ENCODE measurements at places on chromosomes 13 and 19.

GRCh38 chr19:13275016-13275722 is 125.0 kb downstream of the IER2 start:
- no peak for DNase-seq

DNA sequence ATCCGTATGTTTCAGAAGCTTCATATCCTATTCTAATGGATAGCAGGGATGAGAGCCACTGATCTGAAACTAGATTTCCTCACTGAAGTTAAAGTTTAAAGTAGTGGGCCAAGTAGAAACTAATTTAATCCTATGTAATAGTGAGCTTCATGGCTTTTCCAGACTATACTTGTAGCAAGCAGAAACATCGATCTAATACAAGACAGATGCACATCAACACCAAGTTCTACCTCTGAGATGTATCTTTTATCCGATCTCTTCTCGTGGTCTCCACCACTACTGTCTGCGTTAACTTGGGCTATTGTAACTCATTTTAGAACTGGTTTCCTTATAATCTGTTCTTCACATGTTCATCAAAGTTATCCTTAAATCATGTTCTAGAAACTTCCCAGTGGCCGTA is 3.1 kb downstream of the ERCC5 start:
- no peak for DNase-seq

DNA sequence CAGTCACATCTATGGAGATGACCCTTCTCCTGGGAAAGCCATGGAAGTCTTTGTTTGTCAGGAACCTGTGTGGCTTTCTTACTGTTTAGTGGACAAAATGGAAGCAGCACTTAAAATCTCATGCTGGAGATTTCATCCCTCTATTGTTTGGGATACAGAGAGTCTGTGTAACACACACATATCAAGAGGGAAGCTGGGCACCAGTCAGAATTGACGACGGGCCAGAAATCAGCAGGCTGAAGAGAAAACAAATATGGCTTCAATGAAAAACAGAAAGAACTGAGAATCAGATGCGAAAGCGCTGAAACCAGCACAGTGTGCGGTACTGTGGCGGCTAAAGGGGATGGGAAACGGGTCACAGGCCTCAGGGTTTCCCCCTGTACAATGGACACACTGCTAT is 72.2 kb upstream of the WASF3 start:
- DNase-seq = no peak

- no peak for DNase-seq
Observed at GRCh38 chr13:33512880-33513554, 227.5 kb upstream of the STARD13 start.

DNA sequence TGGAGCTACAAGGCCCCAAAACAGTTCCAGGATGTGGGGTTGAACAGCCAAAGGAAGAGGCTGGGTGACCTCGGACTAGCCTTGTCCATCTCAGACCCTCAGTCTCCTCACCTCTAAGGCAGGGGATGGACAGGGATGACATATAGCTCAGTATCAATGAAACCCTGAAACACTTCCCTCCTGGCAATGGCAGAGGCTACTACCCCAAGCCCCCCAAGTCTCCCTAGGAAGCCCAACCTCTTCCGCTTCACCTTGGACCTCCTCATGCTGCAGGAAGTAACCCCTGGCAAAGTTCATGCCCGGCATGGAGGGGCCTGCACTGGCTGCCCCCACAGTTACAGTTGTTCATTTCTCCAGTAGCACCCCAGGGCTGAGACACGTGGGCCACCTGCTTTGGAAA is 10.6 kb downstream of the CCDC97 start:
- DNase-seq = no peak

GRCh38 chr13:98490195-98490836 is 86.6 kb downstream of the STK24 start:
- DNase-seq = no peak

DNA sequence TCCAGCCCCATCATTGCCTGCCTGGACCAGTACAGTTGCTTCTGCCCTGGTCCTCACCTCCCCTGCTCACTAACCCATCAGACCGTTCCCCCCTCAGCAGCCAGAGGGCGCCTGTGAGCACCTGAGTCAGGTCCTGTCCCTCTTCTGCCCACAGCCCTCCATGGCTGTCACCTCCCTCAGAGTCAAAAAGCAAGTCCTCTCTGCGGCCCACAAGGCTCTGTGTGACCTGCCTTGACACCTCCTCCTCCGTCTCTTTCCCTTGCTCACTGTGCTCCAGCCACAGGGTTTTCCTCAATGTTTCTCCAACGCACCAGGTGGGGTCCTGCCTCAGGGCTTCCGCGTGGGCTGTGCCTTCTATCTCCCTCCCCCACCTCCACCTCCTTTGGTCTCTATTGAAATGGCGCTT is 29.4 kb upstream of the PTPRS start:
- DNase-seq = no peak

DNA sequence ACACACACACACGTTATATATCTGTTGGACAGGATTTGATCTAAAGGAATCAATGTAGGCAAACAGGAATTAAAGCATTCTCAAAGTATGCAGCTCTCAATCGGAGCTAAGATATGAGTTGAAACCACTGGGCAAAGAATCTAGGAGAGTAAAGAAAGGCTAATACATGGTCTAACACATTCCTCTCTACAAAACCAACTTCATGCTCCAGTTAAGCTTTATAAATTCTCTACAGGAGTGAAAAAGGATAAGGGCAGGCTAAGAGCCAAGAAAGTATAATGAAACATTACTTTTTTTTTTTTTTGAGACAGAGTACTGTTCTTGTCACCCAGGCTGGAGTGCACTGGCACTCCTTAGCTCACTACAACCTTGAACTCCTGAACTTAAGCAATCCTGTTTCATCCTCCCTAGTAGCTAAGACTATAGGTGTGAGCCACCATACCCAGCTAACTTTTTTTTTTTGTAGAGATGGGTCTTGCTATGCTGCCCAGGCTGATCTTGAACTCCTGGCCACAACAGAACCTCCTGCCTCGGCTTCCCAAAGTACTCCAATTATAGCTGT is 10.6 kb downstream of the FBXL3 start:
- DNase-seq = no peak

DNA sequence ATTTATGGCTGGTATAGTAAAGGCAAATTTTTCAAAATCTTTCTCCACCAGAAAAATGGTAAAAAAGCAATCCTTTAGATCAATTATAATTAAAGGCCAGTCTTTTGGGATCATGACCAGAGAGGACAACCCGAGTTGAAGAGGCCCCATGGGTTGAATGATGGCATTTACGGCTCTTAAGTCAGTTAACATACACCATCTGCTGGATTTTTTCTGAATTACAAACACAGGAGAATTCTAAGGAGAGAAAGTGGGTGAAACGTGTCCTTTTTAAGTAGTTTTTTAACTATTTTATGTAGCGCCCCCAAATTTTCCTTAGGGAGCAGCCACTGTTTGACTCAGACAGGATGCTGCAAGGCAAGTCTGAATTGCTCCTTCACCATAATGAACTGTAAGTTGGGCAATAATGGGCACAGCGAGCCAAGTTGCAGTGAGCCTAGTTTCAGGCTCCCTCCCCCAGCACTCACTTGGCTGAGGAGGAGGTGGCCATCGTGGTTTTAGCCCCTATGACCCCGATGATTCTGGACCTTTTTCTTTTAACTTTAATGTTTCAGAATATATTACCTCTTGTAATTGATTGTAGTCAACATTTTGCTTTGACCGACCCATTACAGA is 13.6 kb upstream of the ZNF611 start:
- no peak for DNase-seq

GRCh38 chr19:40662925-40663694 is 27.3 kb downstream of the NUMBL start:
- DNase-seq = no peak

DNA sequence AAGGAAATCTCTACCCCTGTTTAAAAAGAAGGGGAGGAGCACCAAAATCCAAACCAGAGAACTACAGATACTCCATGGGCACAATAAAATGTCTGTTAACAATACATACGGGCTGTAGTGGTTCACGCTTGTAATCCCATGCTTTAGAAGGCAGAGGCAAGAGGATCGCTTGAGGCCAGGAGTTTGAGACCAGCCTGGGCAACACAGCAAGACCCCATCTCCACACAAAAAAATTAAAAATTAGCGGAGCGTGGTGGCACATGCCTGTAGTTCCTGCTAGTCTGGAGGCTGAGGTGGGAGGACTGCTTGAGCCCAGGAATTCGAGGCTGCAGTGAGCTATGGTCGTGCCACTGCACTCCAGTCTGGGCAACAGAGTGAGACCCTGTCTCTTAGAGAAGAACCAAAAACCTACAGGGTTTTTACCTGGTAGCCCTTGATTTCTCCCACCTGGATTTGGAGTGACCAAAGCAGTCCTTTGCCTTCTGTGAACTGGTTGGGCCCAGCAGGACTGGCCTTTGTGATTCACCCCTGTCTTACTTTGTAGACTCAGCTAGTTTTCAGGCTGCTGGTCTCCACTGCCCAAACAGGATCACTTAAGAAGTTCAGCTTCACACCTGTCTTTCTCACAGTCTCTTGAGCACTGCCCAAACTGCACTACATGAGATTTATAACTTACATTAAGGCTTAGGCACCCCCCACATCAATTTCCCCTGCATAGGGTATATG is 38.7 kb upstream of the FLT1 start:
- DNase-seq = no peak

GRCh38 chr19:28051047-28051446 is 1161.9 kb downstream of the UQCRFS1 start:
- no peak for DNase-seq

DNA sequence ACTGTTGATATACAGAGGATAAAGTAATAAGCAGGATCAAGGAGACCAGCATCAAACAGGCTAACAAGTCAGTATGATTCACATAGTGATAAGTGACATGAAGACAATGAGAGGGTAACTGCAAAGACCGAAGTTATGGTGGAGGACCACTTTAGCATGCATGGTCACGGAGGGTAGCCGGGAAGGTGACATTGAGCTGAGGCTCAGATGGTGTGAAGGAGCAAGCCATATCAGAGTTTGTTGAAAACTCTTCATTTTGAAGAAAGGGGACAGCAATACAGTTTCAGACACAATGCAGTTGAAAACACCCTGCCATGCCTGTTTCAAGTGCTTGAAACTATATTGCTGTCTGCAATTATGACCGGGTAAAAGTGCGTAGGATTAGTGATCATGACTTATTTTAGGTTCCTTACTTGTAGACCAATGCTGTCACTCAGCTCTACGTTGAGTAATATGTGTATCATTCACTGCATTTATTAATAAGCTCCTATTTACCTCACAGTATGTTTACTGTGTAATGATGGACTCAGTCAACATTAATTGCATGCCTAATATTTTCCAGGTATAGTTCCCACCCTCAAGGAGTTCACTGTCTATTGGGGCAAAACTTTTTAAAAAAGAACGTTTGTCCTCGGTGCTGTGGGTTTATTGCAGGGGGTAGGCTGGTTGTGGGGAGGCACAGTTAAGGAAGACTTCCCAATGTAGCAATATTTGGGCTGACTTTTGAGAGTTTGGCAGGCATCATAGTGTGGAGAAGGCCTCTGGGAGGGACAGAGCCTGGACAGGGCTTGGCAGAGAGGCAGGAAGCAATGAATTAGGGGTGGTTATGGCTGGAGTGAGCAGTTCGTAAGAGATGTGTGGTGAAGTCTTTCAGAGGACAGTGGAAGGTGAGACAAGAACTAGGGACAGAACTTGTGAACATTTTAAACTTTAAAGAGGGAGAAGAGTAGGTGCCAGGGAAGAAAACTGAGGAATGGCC is 3.2 kb downstream of the UBAC2 start:
- no peak for DNase-seq

DNA sequence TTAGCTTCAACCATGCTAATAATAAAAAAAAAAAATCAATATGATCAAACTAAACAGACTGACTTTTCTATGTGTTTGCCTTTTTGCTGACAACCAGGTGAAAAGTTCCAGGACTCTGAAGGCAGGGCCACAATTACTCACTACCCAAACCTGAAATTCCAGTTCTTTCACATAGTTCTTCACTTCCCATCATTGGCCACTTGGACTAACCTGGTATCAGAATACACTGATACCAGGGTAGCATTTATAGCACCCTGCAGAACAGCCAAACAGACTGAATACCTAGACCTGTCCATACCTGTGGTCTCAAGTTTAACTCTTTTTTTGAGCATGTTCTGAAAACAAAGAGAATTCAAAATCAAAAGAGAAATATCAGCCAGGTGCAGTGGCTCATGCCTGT is 25.1 kb downstream of the ELF1 start:
- peak; percentile 99 for DNase-seq

DNA sequence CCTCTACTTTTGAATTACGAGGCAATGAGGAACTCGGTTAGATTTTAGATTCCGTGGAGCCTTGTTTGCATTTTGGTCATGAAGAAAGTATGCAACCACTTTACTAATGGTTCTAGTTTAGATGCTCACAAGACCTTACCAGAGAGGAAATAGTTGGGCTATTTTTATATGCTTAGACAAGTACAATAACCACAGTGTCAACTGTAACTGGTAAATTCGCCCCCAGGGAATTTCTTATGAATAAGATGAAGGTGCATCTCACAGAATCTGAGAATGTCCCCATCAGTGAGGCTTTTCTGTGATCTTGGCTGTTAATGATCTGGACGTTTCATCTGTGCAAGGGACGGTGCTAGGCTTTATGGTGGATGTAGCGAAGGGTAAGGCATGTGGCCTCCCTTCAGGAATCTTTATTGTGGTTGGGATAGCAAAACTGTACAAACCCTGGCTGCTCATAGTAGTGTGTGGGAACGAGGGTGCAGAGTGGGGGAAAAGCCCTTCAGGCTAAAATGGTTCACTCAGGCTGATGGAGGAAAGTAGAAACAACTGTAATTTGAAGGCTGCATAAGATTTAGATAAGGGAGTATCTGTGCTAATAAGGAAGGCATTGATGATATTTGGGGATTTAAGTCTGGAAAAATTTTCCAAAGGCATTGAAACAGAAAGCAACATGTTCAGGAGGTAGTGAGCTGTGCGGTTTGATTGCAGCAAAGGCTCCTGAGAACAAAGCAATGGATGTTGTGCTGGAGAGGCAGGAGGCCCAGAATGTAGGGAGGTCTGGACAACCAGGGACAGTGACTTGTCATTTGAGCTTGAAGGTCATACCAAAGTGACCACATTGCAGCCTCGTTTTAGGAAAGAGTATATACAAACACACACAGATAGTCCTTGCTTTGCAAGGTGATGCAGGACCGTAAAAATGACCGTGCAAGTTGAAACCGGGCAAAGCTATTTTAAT is 28.4 kb downstream of the UBAC2 start:
- peak; percentile 89 for DNase-seq

DNA sequence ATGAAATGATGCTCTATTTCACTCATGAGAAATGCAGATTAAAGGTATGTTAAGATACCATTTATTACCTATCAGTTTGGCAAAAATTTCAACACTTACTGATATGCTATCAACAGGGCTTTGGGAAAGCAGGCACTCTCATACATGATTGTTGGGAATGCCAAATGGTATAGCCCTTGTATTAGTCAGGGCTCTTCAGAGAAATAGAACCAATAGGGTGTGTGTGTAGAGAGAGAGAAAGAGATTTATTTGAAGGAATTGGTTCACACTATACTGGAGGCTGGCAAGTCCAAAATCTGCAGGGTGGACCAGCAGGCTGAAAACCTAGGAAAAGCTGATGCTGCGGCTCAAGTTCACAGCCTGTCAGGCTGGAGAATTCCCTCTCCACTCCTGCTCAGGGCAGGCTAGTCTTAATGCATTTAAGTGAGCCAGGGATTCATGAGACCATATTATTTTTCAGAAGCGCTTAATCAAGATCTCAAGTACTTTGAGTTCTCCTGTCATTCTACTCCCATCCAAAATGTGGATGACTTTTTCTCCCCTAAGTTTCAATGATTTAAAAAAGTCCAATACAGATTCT is 72.4 kb downstream of the NHLRC3 start:
- DNase-seq = peak; percentile 25

- no peak for DNase-seq
Observed at GRCh38 chr19:10095622-10095947, 6.9 kb downstream of the ANGPTL6 start.

- no peak for DNase-seq
Observed at GRCh38 chr19:39352381-39353255, 10.4 kb downstream of the SAMD4B start.

- no peak for DNase-seq
Observed at GRCh38 chr13:64413529-64413928, 2816.6 kb downstream of the PCDH9 start.

Measured in foreskin keratinocyte (primary cell).